ENCODE measurements at places on chromosomes 5 and 9.

DNA sequence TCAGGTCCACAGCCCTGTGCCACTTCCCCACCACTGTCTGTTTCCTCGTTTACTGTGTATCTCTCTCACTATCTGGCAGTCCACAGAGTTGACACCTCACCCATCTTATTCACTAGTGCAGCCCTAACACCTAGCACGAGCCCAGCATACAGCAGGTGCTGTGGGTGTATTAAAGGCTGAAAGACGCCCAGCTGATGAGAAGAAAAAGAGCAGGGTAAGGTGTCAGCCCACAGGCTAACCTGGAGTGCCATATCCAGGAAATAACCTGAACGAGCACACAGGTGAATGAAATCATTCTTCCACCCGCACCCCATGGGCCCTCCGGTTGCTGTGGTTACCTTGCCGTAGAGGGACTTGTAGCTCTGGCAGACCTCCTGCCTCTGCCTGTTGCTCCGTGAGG lies 18.6 kb downstream of the ANXA6 start:
- DNase-seq = no peak

DNA sequence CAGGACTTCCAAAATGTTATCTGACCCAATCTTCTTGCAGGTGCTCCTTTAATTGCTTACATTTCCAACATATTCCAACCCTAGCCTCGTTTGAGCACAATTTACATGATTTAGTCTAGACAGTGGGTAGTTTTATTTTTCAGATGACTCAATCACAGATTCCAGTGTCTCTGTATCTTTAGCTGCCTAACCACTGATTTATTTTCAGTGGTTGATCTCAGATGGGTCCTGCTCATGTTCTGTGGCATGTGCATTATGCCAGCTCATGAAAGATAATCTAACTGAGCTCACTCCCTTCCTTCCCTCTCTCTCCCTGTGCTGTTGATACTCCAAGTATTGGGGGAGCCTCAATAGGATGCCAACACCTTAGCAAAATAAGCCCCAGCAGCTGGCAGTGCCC lies 106.1 kb upstream of the ICE1 start:
- DNase-seq = no peak

- no peak for DNase-seq
Measured at GRCh38 chr9:121503444-121503843, 3.8 kb upstream of the GGTA1 start.

- no peak for DNase-seq
Measured at GRCh38 chr5:156312897-156313694, 13.9 kb upstream of the SGCD start.

DNA sequence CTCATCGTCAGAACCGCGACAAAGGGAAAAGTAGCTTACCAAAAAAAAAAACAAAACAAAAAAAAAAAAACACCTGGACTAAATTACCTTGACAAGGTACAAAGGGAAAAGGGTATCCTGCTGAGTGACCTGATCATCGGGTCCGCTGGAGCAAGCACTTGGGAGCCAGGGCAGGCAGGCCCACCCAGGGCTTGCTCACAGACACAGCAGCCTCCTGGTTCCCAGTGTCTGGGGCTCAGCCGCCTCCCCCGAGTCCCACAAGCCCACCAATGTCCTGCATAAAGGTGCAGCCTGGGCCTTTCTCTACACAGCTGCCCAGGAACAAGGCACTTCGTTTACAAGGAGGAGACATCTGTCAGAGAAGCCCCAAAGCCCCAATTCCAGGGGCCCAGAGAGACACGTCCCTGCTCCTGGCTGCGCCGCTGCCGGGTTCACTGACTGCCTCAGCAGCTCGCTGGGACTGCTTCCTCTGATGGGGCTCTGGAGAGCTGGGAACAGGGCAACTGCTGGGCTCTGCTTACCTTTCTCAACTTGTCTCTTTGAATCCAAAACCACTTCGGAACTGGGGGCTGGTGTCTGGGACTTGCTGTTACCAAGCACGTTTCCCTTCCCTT lies 63.4 kb downstream of the GOLM1 start:
- no peak for DNase-seq

- DNase-seq = no peak
Measured at GRCh38 chr9:84255696-84256095, 84.9 kb downstream of the SLC28A3 start.

- DNase-seq = peak; percentile 68
Measured at GRCh38 chr9:115882911-115883310, 270.7 kb upstream of the PAPPA start.

- peak; percentile 81 for DNase-seq
Measured at GRCh38 chr5:1763548-1763911, 36.1 kb downstream of the MRPL36 start.

Measured in cardiac fibroblast (primary cell).